Type B pancreatic cell (in vitro differentiated cells): ENCODE measurements at places on chromosomes 5 and 9. TPM values are rescaled to one million over a fixed set of nuclear protein-coding genes. Genes with fewer than 3 reads are reported as not detected.

DNA sequence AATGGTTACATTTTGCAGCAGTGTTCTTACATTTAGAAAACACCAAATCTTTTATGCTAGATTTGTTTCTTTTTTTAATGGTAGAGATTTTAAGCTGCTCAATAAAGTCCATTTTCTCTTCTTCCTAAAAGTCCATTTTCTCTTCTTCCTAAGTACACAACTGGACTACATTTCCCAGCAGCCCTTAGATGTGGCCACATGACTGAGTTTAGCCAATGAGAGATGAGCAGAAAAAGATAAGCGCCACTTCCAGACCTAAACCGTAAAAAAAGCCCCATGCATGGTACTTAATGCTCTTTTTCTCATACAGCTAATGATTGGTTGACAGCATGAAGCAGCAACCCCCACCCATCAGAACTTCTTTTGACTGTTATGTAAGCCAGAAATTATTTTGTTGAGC lies 206.7 kb downstream of the FAM114A2 start:
- no peaks in the 10 kb centered on the region for H3K27me3 ChIP-seq
- H3K27ac ChIP-seq = no peak overlapping the region
- no peak for DNase-seq
- H3K4me3 ChIP-seq = peak overlapping the region; percentile 25

- peaks cover 4% of the 10 kb centered on the region for H3K36me3 ChIP-seq
Measured at GRCh38 chr9:124869986-124870560, 8.1 kb downstream of the ARPC5L start.

- H3K36me3 ChIP-seq = peaks cover 4% of the 10 kb centered on the region
- no peak for DNase-seq
- H3K4me3 ChIP-seq = no peak overlapping the region
- peaks cover 36% of the 10 kb centered on the region for H3K4me1 ChIP-seq
- no peak overlapping the region for H3K27ac ChIP-seq
Measured at GRCh38 chr5:94777056-94777880, 158.8 kb downstream of the SLF1 start.

DNA sequence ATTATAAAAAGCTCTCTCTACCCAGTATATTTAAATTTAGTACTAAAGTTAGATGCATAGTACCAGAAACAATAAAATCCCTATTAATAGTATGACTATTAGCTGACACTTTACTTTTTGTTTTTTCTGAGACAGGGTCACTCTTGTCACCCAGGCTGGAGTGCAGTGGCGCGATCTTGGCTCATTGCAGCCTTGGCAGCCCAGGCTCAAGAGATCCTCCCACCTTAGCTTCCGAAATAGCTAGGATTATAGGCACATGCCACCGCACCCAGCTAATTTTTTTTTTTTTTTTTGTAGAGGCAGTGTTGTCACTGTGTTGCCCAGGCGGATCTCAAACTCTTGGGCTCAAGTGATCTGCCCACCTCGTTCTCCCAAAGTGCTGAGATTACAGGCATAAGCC lies 8.0 kb downstream of the CCNG1 start:
- H3K27ac ChIP-seq = no peak overlapping the region
- H3K4me1 ChIP-seq = peaks cover 10% of the 10 kb centered on the region
- DNase-seq = no peak
- no peaks in the 10 kb centered on the region for H3K27me3 ChIP-seq

GRCh38 chr5:10987925-10988504 lies 227.0 kb upstream of the DAP start:
- peak overlapping the region; percentile 70 for H3K4me3 ChIP-seq
- peaks cover 32% of the 10 kb centered on the region for H3K27me3 ChIP-seq
- H3K36me3 ChIP-seq = no peaks in the 10 kb centered on the region
- peak overlapping the region; percentile 69 for H3K27ac ChIP-seq
- peaks cover 31% of the 10 kb centered on the region for H3K4me1 ChIP-seq
- peak; percentile 85 for DNase-seq

DNA sequence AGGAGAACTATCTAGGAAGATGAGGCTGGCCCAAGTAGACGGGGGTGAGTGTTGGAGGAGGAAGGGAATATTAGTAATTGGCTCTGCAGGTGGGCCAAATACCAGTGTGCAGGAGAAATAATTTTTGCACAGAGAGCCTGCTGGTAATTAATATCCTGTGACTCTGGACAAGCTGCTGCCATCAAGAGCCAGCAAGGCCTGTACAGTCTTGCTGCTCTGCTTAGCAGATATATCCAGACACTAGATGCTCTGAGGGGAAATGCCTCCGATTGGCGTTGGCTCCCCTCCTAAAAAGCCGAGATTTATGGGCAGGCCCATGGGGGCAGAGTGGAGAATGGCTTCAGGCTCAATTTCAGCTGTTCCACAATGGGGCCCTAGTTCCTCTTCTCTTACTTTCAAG lies 29.6 kb upstream of the ASTN2 start:
- no peaks in the 10 kb centered on the region for H3K36me3 ChIP-seq
- H3K4me1 ChIP-seq = peaks cover 12% of the 10 kb centered on the region
- H3K27me3 ChIP-seq = peaks cover 18% of the 10 kb centered on the region
- no peak for DNase-seq
- no peak overlapping the region for H3K27ac ChIP-seq

DNA sequence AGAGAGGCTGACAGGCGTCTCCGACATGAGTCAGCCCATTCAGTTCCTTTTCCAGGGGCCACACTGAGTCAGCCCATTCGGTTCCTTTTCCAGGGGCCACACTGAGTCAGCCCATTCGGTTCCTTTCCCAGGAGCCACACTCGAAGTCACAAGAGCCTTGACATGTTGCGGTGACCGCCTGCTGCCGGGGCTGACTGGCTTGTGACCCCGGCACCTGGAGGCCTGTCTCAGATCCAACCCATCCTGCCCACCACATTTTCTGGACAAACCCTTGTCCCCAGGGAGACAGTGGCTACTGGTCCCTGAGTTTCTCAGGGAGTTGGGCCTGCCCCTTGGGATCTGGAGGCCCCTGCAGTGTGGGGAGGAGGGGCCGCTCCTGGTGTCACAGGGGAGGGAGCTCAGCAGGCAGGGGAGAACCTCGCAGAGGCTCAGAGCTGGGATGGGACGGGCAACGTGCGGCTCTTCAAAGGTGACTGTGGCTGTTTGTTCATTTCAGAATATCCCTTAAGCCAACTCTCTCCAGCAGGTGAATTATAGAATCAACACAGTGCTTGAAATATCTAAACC lies 40.5 kb upstream of the LPCAT1 start:
- H3K4me3 ChIP-seq = no peak overlapping the region
- H3K4me1 ChIP-seq = peaks cover 15% of the 10 kb centered on the region
- DNase-seq = no peak
- H3K27ac ChIP-seq = no peak overlapping the region
- peaks cover 7% of the 10 kb centered on the region for H3K36me3 ChIP-seq
- no peaks in the 10 kb centered on the region for H3K27me3 ChIP-seq

- no peaks in the 10 kb centered on the region for H3K4me1 ChIP-seq
- no peaks in the 10 kb centered on the region for H3K36me3 ChIP-seq
- no peak for DNase-seq
Measured at GRCh38 chr9:11318946-11319345, 706.1 kb upstream of the PTPRD start.

DNA sequence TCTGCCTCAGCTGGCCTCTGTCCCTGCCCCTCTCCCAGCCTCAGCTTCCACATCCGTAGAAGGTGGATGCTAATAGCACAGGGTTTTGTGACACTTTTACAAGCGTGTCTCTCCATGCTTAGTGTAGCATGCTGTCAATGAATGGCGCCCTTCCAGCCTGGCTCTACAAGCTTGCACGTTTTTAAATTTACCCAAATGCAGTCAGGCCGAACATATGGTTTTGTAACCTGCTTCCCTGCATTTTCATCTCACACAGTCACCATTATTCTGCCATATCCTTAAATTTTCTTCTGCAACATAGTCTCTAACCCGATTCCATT lies 28.8 kb downstream of the FAM163B start:
- no peak overlapping the region for H3K27ac ChIP-seq
- H3K4me1 ChIP-seq = peaks cover 33% of the 10 kb centered on the region
- no peak for DNase-seq
- no peak overlapping the region for H3K4me3 ChIP-seq
- peaks cover 13% of the 10 kb centered on the region for H3K27me3 ChIP-seq

DNA sequence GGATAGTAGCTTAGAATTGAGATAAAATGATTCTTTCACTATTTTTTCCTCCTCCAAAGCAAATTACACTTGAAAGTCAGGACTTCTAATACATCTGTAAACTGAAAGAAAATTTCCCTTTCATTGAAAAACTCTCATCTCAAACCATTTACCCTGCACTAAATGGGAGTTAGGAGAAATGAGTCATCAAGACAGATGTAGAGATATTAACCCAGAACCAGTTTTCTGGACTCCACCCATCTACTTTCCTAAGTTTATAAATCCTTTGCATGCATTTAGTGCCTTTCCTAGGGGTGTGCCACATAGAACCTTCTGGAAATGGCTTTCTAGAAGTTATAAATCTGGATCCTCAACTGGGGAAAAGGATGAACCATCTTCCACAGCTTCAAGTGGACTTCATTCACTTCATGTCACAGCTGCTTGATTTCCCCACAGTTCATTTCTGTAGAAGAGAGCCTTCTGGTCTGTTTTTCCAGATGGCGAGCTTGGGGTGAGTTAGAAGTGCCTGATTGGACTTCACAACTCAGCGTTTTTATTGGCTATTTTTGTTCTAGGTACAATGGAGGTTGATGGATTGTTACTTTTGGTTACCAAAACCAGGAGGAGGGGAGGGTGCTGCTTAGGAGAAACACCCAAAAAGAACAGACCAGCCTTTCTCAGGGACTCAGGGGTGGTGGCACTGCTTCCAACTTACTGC lies 72.5 kb upstream of the GPR151 start:
- no peak overlapping the region for H3K27ac ChIP-seq
- peaks cover 8% of the 10 kb centered on the region for H3K27me3 ChIP-seq

DNA sequence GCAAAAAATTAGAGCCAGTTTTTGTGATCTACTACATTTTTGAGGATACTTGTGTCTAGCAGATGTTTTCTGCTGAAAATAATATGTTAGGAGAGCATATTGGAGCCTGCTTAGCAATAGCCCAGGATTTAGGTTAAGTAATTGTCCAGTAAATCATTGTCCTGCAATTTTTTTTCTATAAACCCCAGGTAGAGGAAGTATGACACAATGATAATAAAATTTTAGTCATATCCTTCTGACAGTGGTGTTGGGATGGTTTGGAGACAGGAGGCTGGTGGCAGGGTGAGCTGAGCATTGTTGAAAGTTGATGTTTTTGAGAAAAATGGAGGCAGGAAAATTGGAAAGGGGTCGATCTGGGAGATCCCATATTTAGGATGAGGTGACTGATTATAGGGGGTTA lies 3.5 kb downstream of the SNCAIP start:
- no peak for DNase-seq
- H3K4me1 ChIP-seq = peaks cover 24% of the 10 kb centered on the region
- H3K27ac ChIP-seq = no peak overlapping the region
- H3K4me3 ChIP-seq = no peak overlapping the region

DNA sequence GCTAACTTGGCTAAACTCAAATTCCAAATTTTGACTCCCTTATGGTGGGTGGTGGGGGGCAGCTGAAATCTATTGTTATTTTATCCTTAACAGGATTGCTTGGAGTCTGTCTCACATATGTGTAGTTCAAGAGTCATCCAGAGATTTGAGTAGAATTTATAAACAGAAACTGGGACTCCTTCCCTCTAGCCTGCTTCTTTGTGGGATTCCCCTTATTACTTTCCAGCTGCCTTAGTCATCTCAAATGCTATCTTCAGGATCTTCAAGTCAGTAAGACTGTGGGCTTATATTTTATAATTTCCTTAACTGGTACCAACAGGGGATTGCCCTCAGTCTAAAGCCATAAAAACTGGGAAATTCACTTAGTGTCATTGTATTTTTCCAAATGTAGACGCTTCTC lies 55.5 kb downstream of the NNT start:
- H3K27me3 ChIP-seq = no peaks in the 10 kb centered on the region
- H3K4me1 ChIP-seq = no peaks in the 10 kb centered on the region
- DNase-seq = no peak
- H3K27ac ChIP-seq = no peak overlapping the region
- H3K4me3 ChIP-seq = no peak overlapping the region

DNA sequence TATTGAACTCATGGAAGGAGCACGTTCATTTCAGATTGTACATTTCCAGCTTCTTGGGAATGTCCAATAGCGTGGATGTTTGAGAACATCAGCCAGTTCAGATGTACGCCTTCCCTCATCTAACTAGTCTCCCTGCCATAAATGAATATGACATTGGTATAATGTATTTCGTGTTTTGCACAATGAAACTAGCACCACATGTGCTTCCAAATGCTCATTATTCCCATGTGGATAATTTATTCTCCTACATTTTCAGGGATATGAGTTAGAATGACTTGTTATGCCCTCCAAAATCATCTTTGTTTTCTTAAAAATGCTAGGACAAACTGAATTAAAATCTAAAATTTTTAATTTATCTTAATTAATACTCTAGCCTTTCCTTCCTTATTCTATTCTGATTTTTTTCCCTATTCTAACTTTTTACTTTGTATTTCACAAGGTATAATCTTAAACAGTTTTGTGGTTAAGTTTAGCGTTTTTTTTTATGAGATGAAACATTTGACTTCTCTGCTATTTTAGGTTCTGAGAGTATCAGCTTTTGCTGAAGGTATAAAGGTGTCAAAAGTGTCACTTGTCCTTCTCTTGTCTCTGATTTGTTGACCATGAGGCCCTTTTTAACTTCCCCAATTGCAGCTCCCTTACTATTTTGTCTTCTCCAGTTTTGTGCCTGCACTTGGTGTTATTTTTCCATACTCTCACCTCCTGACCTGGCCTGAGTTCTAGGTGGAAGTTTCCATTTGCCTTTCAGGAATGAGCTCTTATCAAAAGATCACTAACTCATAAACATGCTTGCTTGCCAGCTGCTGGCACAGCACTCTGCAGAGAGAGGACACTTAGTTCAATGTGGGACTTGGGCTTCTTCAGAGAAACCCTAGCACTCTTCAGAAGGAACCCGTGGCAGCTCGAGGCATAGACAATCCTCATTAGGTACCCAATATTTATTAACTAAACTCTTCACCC lies 106.8 kb downstream of the FRMD3 start:
- no peak overlapping the region for H3K4me3 ChIP-seq
- H3K27me3 ChIP-seq = no peaks in the 10 kb centered on the region
- H3K36me3 ChIP-seq = no peaks in the 10 kb centered on the region
- no peak for DNase-seq
- peaks cover 18% of the 10 kb centered on the region for H3K4me1 ChIP-seq
- no peak overlapping the region for H3K27ac ChIP-seq

The C8G gene
- 2.8 and 4.1 TPM in 2 replicates for total RNA-seq

The CCDC180 gene
- total RNA-seq = 2.2 and 7.0 TPM in 2 replicates

The ST8SIA4 gene
- 18.0 and 21.4 TPM in 2 replicates for total RNA-seq

The HSD17B3 gene
- not detected in 2 replicates for total RNA-seq
